ENCODE measurements at places on chromosomes 2 and 18. TPM values are rescaled to one million over a fixed set of nuclear protein-coding genes. Genes with fewer than 3 reads are reported as not detected.

GRCh38 chr18:3877678-3878077, 427.7 kb downstream of the TGIF1 start:
- H3K36me3 ChIP-seq: no peaks in the 10 kb centered on the region
- DNase-seq: no peak
- peaks cover 25% of the 10 kb centered on the region for H3K27me3 ChIP-seq
- no peaks in the 10 kb centered on the region for H3K4me1 ChIP-seq
- no peak overlapping the region for H3K27ac ChIP-seq

DNA sequence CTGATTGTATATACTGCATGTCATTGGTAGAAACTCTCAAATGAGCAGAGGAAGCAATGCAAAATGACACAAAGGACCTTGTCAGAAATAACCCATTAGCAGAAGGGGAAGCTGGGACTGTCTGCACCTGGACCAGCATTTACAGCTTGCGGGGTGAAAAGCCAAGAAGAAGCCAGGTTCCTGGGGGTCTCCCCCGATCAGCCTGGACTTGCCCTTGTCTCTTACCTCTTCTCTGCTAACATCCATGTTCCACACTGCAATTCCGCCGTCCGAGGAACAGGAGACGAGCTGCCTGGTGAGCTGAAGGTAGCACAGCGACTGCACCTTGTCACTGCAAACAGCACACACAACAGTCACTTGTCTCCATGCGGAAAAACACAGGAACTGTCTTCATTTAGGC, 51.1 kb downstream of the WDFY1 start:
- no peaks in the 10 kb centered on the region for H3K27me3 ChIP-seq
- H3K4me1 ChIP-seq: peaks cover 27% of the 10 kb centered on the region
- H3K4me3 ChIP-seq: no peak overlapping the region
- peaks cover 71% of the 10 kb centered on the region for H3K36me3 ChIP-seq

- no peaks in the 10 kb centered on the region for H3K4me1 ChIP-seq
- H3K27ac ChIP-seq: no peak overlapping the region
- no peak overlapping the region for H3K4me3 ChIP-seq
- H3K27me3 ChIP-seq: peaks cover 5% of the 10 kb centered on the region
- no peaks in the 10 kb centered on the region for H3K36me3 ChIP-seq
- no peak for DNase-seq
These were observed 4.8 kb downstream of the CDH7 start for GRCh38 chr18:65755616-65756015.

Gene GREB1L
- not detected for total RNA-seq

Gene NETO1
- not detected for total RNA-seq

Gene NEU2
- not detected for total RNA-seq

Gene MPP4
- not detected for total RNA-seq

Gene FKBP7
- total RNA-seq: 2.1 TPM
